Stomach (tissue), 19 donors: ENCODE measurements at places on chromosomes 2 and 18.

- DNase-seq, result no peak
Measured at GRCh38 chr18:4246374-4246773, 208.7 kb downstream of the DLGAP1 start.

- no peak for DNase-seq
Measured at GRCh38 chr2:67130531-67131256, 266.4 kb upstream of the ETAA1 start.

GRCh38 chr2:64779117-64779690 lies 125.5 kb upstream of the SERTAD2 start:
- DNase-seq, result no peak

GRCh38 chr18:57084331-57085271 lies 62.3 kb upstream of the BOD1L2 start:
- no peak for DNase-seq

- DNase-seq, result no peak
Measured at GRCh38 chr2:51231071-51231470, 199.1 kb upstream of the NRXN1 start.

DNA sequence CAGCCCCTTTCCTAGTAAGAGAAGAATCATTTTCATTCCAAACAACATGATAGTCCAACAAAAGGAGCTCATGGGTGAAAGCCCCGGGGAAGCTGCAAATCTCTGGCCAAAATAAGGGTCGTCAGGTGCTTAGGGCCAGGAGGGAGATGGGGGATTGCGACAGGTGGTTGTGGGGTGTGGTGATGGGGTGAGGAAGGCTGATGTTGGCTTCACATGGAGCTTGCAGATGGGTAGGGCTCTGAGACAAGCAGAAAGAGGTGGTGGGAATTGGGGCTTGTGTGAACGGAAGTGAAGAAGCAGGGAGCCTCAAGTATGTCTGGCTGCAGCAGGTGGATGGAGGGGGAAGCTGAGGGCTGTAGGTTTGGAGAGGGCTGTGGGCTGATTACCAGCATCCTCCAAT lies 126.1 kb downstream of the CLIP4 start:
- DNase-seq, result no peak

GRCh38 chr2:112957511-112957910 lies 20.3 kb upstream of the IL36G start:
- no peak for DNase-seq

DNA sequence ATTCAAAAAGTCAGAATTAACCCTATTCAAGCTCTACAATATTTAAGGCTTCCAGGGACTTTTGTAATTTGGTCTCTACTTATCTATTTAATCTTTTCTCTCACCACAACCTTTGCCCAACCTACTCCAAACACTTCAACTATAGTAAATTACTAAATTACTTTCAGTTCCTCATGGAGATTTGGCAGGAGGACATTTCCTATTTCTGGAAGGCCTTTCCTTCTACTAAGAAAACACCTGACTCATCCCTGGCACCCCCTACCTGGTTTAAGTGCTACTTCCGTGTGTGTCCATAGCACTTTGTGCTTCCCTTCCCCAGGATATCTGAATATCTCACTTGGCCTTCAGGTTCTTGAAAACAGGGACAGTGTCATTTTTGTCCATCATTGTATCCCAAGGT lies 96.3 kb downstream of the UPP2 start:
- DNase-seq, result peak; percentile 37

- DNase-seq, result no peak
Measured at GRCh38 chr2:2587354-2587753, 256.3 kb upstream of the MYT1L start.

DNA sequence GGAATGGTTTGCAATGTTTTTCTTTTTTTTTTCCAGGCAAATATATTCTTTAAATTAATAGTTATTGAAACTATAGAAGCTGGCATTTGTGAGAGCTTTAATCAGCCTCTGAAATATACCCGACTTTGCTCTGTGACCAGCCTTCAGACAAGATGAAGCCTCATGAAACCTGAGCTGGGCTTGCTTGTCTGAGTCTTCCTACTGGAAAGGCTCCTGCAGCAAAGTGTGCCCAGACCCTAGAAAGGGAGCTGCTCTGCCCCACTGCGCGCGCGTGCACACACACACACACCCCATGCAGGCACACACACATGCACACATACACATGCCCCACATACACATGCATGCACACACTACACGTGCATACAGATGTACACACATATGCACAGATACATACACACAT lies 203.3 kb upstream of the NT5C1B start:
- no peak for DNase-seq

GRCh38 chr18:11175266-11175979 lies 26.1 kb upstream of the PIEZO2 start:
- DNase-seq, result no peak

- peak; percentile 22 for DNase-seq
Measured at GRCh38 chr2:36973320-36973719, 7.0 kb upstream of the STRN start.

DNA sequence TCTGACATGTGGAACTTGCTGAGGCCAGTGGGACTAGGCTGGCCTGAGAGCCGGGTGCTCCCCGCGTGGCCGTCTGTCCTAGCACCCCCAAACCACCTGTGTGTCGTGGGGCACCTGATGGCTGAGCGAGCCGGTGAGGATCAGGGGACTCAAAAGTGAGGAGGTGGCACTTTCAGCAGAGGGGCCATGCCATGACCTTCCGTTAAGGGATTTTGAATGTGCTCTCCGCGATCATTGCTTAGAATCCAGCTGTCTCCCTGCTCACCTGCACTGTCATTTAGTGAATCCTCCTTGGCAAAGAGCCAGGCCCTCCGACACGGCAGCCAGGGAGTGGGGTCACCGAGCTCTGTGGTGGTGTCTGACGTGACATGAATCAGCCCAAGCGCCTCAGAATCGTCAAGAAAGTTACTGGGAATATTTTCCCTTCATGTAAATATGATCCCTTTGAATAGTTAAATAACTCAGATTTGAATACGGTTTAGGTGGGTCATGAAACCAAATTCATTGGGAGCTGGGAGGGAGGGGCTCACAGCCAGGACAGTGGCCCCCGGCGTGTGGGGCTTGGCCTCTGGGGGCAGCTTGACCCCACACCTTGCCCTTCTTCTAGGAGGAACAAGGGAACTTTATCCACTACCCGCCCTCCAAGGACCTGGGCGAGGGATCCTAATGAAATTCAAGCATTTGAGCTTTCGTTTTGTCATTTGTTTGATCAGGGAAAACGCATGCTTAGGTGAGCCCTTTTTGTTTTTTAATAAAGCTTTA lies 9.5 kb downstream of the NFATC1 start:
- DNase-seq, result no peak

- no peak for DNase-seq
Measured at GRCh38 chr2:42917425-42917927, 125.1 kb upstream of the HAAO start.

- DNase-seq, result no peak
Measured at GRCh38 chr18:13452871-13453680, 234.5 kb downstream of the LDLRAD4 start.

GRCh38 chr2:200695191-200695590 lies 109.4 kb downstream of the AOX1 start:
- peak; percentile 37 for DNase-seq

GRCh38 chr2:102025016-102025501 lies 33.3 kb downstream of the IL1R2 start:
- no peak for DNase-seq

- DNase-seq, result no peak
Measured at GRCh38 chr18:24259869-24260641, 121.2 kb downstream of the CABYR start.

- no peak for DNase-seq
Measured at GRCh38 chr2:227363756-227364155, 15.3 kb downstream of the TM4SF20 start.

DNA sequence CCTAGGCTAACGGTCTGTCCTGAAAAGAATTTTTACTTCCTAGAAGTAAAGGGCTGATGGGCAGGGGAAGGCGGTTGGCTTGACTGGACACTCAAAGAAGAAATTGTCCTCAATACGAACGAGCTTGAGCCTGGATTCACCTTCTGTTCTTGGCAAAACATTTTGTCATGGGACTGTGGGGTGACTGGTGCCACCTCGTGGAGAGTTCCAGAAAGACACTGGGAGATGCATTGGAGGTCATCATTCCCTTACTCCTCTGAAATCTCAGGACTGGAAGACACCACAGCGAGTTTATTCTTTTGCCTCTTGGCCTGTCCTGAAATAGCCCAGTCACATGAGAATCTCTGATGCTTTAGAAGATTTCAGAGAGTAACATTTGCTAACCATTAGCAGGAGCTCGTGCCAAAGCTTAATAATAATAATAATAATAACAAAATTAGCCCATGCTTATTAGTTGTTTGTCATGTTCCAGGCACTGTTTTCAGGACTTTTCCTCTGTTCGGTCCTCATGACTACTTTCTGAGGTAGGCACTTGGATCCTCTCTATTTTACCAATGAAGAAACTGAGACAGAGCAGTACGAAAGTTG lies 44.5 kb downstream of the TMEM182 start:
- peak; percentile 86 for DNase-seq

DNA sequence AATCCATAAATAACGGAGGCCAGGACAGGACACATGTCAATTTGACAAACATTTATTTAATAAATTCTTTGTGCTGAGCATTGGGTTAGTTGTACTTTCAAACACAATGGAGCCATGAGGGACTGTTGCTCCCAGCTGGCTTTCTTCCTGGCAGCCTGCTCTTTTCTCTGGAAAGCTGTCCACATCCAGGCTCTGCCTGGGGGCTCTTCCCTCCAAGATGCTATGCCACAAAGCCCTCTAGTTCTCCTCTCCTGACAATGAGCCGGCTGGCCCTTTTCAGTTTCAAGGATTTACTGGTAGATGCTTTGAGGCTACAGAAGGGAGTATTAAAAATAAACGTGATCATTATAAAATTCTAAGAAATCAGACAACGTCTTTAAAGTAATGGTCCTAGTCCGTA lies 44.1 kb upstream of the SLC14A2 start:
- peak; percentile 48 for DNase-seq

DNA sequence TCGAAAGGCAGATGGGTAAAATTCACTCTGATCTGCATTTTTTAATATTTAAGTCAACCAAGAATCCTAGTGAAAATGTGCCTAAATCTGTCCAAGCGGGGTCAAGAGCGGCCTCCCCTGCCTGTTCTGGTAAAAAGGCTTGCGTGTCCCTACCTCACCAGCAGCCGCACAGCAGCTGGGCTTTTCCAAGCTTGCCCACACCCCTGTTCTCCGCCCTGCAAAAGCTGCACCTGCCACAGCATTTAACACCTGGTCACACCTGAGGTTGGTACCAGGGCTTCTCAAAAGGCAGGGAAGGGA lies 25.8 kb upstream of the TMEM182 start:
- no peak for DNase-seq

GRCh38 chr2:88345842-88346241 lies 106.7 kb downstream of the FOXI3 start:
- DNase-seq, result no peak

DNA sequence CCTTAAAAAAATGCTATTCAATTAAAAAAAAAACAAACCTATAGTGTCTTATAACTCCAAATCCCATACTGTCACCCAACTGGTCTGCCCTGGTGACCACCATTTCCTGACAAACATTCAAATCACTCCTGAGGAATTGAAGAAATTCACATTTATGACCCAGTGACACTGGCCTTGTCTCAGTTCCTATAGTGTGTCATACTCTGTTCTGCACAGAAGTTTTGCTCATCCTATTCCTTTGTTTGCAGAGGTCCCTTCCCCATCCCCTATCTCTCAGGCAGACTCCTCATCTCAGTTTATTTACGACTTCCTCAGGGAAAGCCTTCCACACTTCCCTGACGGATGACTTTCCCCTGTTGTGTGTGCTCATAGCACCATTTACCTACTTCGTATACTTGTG lies 14.7 kb downstream of the ZC3H6 start:
- DNase-seq, result no peak

DNA sequence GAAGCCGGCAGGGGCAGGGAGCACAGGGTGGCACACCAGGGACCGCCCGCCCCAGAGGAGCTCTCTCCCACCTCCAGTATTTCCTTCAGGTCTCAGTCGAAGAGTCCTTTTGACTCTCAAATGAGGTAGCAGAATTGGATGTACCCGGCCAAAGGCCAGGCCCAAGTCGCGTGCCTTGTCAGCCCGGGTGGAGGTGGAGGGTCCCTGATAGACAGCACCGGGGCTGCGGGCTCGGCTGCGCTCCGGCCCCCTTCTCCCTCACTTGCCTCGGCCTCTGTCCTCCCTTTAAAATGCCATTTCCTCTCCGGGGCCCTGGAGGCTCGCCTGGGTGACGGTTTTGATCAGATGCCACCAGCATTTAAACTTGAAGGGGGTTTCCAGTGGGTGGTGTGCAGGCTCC lies 198.9 kb upstream of the SOX11 start:
- DNase-seq, result no peak

- DNase-seq, result no peak
Measured at GRCh38 chr2:15763822-15764682, 172.4 kb downstream of the DDX1 start.

GRCh38 chr2:25252291-25253152 lies 84.1 kb upstream of the POMC start:
- DNase-seq, result peak; percentile 61

GRCh38 chr2:96102596-96103186 lies 13.7 kb downstream of the ADRA2B start:
- peak; percentile 20 for DNase-seq

- no peak for DNase-seq
Measured at GRCh38 chr2:233334915-233335314, 19.4 kb upstream of the DGKD start.

GRCh38 chr2:126227250-126227649 lies 428.7 kb upstream of the GYPC start:
- no peak for DNase-seq

DNA sequence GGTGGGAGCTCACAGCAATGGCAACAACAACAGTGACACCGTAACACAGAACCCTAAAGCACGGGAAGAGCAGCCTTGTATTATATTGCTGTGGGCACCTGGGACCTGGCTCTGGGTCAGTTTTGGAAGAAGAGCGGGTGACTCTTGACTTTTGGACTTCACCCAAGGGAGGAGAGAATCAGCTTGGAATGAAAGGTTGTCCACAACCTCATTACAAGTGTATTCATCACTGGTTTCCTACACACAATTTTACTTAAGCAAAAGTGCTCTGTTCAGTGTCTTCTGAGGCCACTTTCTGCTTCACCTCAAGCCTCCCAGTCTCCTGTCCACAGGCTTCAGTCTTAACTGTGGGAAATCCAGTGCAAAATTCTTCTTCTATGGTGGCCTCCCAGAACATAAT lies 263.8 kb downstream of the KCNE4 start:
- DNase-seq, result no peak

- no peak for DNase-seq
Measured at GRCh38 chr2:31534636-31535035, 46.1 kb downstream of the SRD5A2 start.

- DNase-seq, result no peak
Measured at GRCh38 chr2:189178726-189179569, 613 bp downstream of the COL5A2 start.
